ENCODE measurements at places on chromosomes 12 and 14. TPM values are rescaled to one million over a fixed set of nuclear protein-coding genes. Genes with fewer than 3 reads are reported as not detected.

The BIN2 gene
- polyA plus RNA-seq, result 0.37 TPM

The COA8 gene
- 141 TPM for polyA plus RNA-seq

The PMEL gene
- polyA plus RNA-seq, result 0.23 TPM

DNA sequence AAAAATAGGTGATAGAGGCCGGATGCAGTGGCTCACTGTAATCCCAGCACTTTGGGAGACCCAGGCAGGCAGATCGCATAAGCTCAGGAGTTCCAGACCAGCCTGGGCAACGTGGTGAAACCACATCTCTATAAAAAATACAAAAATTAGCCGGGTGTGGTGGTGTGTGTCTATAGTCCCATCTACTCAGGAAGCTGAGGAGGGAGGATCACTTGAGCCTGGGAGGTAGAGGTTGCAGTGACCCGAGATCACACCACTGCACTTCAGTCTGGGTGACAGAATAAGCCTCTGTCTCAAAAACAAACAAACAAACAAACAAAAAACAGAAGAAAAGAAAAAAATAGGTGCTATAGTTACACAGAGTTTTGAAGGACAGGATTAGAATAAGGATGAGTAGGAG lies 142.1 kb downstream of the SAMD4A start:
- no peak for DNase-seq

All from psoas muscle (tissue), 8 donors.